Activated T-helper 2 cell treated with anti-CD3 and anti-CD28 coated beads, Interferon-gamma antibody, Interleukin-2, Interleukin-4, amounts not matched to agents 10 μg/mL and 5 μg/mL and 100 μg/mL, durations not matched to agents 14 hours and 24 hours and 36 hours (primary cell): ENCODE measurements at places on chromosomes 2 and 18. TPM values are rescaled to one million over a fixed set of nuclear protein-coding genes. Genes with fewer than 3 reads are reported as not detected.

DNA sequence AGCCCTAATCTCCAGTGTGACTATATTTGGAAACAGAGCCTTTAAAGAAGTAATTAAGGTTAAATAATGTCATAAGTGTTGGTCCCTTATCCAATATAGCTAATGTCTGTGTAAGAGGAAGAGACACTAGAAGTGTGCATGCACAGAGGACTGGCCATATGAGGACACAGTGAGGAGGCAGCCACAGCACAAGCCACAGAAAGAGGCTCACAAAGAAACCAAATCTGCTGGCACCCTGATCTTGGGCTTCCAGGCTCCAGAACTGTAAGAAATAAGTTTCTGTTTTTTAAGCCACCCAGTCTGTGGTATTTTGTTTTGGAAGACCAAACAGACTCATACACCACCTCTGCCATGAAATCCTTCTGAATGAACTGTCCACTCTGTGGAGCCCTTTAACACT lies 186.4 kb upstream of the SLC39A10 start:
- no peak for DNase-seq

DNA sequence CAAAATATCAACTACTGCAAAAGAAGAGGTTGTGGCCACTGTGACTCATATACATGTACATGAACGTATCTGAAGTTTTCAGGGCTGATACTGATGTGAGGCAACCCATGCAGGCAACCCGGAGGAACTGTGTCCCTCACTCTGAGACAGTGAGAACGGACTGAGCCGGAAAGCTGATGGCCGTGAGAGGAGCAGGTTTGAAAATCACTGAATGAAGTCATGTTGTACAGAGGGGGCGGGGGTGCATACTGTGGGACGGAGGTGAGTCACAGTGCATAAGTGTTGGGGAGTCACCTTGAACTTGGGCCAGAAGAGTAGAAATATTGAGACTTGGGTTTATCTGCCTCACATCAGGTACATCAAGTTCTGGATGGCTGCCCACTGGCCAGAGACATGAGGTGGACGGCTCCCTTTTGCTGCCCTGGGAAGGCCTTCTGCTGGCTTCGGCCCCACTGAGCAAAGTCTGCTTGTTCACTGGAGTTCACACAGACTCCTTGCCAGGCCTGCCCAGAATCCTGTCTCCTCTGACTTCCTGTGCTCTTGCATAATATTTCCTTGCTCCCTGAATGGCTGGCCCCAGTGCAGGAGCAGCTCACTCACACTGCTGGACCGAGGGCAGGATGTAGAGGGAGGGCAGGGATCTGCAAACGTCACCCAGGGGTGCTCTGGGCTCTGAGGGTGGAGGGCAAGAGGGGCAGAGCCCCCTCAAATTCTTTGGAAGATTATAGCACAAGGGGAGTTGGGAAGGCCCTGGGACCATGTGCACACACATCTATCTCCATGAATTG lies 18.1 kb downstream of the EPAS1 start:
- DNase-seq: no peak

BOK gene
- 0.16 and 0.27 TPM in 2 replicates for total RNA-seq

CERKL gene
- not detected in 2 replicates for total RNA-seq

DNA sequence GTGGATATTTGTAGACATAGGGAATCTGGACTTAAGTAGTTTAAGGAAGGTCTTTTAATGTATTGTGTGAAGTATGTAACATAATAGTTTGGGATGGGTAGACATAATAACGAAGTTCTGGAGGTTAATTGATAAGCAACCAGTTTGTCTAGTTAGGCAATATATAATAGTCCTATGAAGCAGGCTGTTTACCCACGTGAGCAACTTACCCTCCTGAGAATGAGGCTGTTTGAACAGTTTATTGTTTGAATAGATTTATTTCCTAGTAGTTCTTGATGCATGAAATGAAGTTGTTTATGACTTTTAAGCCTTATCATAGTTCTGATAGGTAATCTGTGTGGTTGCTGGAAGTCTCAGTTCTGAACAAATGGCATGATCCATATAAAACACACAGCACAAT lies 361.5 kb downstream of the GALNT13 start:
- DNase-seq: no peak

SLC9A2 gene
- total RNA-seq: not detected in 2 replicates

AGXT gene
- not detected in 2 replicates for total RNA-seq

- DNase-seq: no peak
These were observed 185.6 kb downstream of the RNF144A start for GRCh38 chr2:7102826-7103225.

DNA sequence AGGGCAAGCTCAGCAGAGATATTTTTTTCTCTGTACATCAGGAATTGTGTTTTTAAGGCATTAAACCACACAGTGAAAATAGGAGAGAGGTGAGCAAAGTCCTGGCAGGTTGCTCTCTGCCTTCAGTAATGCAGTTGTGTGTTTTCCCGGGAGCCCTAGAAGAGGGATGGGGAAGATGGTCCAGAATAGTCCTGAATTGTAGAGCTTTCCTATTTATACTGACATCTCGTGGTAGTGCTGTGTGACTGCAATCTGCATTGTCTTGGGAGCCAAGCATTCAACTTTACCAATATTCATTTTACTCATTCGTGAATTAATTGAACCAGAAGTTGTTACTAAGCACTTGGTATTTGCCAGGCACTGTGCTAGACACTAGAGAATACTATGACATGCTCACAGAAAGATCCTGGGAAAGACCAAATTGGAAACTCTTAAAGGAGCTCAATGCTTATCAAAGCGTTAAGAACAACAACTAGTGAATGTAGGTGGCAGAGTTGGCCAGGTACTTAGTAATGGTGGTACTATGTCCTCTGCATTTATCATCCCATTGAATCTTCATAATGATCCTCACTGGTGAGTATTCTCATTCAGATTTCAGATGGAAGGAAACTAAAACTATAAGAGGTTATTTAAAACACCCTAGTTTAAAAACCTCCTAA lies 214.6 kb downstream of the TRIB2 start:
- no peak for DNase-seq

DNA sequence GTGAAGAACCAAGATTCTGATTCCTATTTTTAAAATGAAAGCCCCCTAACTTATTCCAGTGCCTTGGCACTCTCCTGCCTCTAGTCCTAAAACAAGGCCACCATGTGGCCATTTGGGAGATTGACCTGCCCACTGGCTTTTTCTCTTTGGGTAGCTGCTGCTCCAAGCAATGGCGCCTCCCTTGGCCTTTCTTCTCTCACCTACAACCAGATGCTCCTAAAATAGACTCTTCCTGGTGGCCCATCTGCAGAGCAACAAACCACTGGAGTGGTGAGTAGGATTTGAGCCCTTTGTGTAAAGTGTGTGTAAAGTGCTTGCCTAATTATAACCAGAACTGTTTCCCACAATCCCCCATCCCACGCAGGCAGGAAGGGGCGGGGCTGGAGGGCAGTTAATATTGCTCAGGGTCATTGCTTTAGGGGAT lies 114.2 kb downstream of the FHOD3 start:
- no peak for DNase-seq

- DNase-seq: no peak
These were observed 711.3 kb upstream of the LRATD1 start for GRCh38 chr2:13921245-13921644.

GRCh38 chr2:173770947-173771678 lies 194.1 kb downstream of the SP3 start:
- no peak for DNase-seq

CDH20 gene
- total RNA-seq: not detected in 2 replicates

GRCh38 chr2:8870441-8870840 lies 33.0 kb upstream of the KIDINS220 start:
- no peak for DNase-seq

PROKR1 gene
- total RNA-seq: not detected in 2 replicates

- DNase-seq: no peak
These were observed 11.6 kb upstream of the PTPN4 start for GRCh38 chr2:119748135-119748534.

GRCh38 chr2:85053802-85054201 lies 79.4 kb upstream of the TCF7L1 start:
- DNase-seq: no peak

GRCh38 chr2:55156326-55156725 lies 75.8 kb downstream of the CLHC1 start:
- no peak for DNase-seq

DNA sequence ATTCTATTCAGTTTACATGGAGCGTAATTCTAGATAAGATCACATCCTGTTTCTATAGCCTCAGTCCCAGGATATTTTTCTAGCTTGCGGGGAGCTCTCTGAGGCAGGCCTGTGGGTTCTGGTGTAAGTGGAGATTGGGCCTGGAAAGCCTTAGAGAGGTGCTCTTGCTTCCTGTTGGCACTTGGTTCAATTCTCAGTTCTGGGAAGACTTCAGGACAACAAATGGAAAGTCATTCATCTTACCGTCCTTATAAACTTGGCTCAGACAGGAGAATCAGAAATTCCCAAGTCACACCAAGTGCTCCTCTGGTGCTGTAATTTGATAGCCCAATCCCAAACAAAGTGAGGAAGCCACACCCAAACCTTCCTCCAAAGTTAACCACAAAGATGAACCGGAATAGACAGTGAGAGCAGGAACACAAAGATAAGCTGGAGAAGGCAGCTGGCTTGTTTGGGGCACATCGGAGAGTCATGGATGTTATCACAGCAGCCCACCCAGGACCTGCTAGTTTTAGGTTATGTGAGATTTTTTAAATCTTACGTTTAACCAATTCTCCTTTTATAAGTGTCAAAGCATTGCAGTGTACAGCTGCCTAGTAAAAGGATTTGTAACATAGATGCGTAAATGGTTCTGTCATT lies 144.3 kb upstream of the MAP3K20 start:
- no peak for DNase-seq

DNA sequence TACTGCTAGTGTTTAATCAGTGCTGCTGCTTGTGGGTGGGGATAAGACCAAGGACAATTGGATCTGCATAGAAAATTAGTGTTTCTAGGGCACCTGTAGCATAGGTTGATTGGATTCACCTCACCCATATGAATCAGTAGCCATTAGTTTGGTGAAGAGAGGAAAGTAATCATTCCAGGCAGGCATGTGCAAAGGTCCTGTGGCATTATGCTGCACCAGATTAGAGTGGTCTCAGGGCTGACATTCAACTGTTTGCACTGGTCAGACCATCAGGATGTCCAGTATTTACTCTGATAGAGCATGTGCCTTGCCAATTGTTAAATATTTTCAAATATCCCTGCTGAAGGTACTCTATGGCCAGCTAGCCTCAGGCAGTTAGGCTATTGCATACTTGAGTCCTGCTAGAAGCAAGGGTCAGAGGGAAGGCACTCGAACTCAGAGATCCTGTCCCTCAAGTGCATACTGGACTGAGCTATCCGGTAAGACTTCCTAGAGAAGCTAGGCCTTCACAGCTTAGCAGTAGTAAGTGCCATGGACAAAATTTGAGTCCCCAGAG lies 64.7 kb downstream of the SKA1 start:
- DNase-seq: no peak

MSTN gene
- total RNA-seq: not detected in 2 replicates

GRCh38 chr2:18514526-18515461 lies 45.7 kb downstream of the RDH14 start:
- DNase-seq: no peak

GRCh38 chr2:160308915-160309314 lies 108.8 kb upstream of the ITGB6 start:
- no peak for DNase-seq

DNA sequence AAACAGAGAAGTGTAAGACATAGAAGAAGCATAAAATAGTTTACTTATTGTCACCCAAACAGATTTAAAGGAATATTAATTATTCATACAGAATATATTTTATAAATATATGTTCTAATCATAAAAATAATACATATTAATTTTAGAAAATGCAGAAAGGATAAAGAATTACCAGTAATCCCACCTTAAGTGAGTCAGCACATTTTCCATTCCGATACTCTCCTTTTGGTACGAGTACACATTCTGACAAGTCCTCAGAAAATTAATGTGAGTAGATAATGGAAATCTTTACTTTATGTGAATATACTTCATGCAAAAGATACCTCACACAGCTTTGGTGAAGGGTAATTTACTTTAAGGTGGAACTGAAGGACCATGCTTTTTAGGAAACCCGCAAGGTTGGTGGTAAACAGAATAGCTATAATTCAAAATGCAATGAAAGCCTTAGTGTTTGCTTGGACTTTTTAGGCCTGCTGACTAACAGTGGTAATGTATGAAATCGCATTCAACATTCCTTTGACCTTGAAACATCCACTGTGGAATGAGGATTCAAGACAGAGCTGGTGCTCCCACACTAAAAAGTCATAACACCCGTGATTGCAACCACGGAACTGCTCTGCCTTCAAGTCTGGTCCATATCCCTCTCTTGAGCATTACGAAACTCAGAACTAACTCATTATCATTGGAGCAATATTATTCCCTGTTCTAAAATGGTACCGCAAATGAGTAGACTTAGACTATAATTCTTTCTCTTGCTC lies 28.1 kb upstream of the HTR2B start:
- DNase-seq: no peak

DNA sequence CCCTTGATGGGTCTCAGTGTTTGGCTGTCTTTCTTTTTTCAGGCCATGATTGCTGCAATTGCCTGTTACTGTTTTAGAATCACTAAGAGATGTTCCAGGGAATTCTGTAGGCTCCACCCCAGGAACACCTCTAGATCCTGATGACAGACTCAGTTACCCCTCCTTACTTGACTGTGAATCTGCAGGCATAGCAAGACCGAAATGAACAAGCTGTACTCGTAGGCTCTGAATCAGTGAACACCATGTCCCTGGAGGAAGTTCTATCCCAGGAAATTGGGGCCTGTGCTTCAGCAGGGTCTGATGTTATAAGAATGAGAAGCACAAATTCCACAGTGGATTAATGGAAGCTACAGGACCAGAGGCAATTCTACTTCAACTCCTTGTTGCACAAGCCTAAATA lies 148.6 kb downstream of the COPS8 start:
- no peak for DNase-seq

RNMT gene
- 54.0 and 54.3 TPM in 2 replicates for total RNA-seq

- no peak for DNase-seq
These were observed 17.7 kb downstream of the TUBB6 start for GRCh38 chr18:12325726-12326245.

- no peak for DNase-seq
These were observed 17.3 kb upstream of the KLHL23 start for GRCh38 chr2:169716238-169716886.

HMSD gene
- 9.1 and 14.9 TPM in 2 replicates for total RNA-seq

DNA sequence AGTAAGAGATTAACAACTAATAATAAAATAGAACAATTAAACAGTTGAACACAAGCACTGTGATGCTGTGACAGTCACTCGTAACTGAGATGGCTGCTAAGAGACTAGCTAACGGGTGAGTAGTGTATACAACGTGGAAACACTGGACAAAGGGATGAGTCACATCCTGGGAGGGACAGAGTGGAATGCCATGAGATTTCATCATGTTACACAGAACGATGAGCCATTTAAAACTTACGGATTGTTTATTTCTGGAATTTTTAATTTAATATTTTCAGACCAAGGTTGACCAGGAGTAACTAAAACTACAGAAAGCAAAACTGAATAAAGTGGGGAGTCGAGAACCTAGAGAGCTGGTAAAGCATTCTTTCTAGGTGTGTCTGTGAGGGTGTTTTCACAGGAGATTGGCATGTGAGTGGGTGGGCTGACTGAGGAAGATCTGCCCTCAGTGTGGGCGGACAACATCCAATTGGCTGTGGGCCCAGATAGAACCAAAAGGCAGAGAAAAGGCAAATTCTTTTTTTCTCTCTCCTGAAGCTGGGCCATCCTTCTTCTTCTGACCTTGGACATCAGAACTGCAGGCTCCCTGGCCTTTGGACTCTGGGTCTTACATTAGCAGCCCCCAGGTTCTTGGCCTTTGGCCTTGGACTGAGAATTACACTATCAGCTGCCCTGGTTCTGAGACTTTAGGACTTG lies 14.6 kb downstream of the TMSB10 start:
- DNase-seq: no peak

NFATC1 gene
- 95.0 and 99.9 TPM in 2 replicates for total RNA-seq

GRCh38 chr18:39806525-39806924 lies 2148.5 kb upstream of the PIK3C3 start:
- no peak for DNase-seq

- no peak for DNase-seq
These were observed 242.5 kb downstream of the RPIA start for GRCh38 chr2:88933980-88934379.

CYS1 gene
- total RNA-seq: 0.78 and 0.89 TPM in 2 replicates
